ENCODE measurements at places on chromosomes 1 and 21. TPM values are rescaled to one million over a fixed set of nuclear protein-coding genes. Genes with fewer than 3 reads are reported as not detected.

The BEND5 gene
- 9.4 TPM for total RNA-seq

The CELA3B gene
- total RNA-seq: not detected

The PTAFR gene
- 0.17 TPM for total RNA-seq

The MNDA gene
- not detected for total RNA-seq

The CD1B gene
- not detected for total RNA-seq

The LGR6 gene
- total RNA-seq: 1.9 TPM

The C4BPB gene
- total RNA-seq: 2.4 TPM

The CATSPERE gene
- 0.33 TPM for total RNA-seq

The ATAD3C gene
- 0.89 TPM for total RNA-seq

The KRTAP7-1 gene
- not detected for total RNA-seq

The NHLH2 gene
- not detected for total RNA-seq

The DCST2 gene
- total RNA-seq: 0.52 TPM

The OR6K3 gene
- total RNA-seq: not detected

The MTF1 gene
- total RNA-seq: 30.3 TPM

The TBX19 gene
- 0.76 TPM for total RNA-seq

The PATJ gene
- total RNA-seq: 33.7 TPM

The TDRKH gene
- total RNA-seq: 3.9 TPM

The SLC25A34 gene
- 2.2 TPM for total RNA-seq

The NAXE gene
- total RNA-seq: 18.4 TPM

The ATXN7L2 gene
- total RNA-seq: 19.4 TPM

The CDA gene
- not detected for total RNA-seq

The TFAP2E gene
- 2.2 TPM for total RNA-seq

The LAMB3 gene
- not detected for total RNA-seq

The TTLL10 gene
- not detected for total RNA-seq

The SPRR2G gene
- not detected for total RNA-seq

The NIT1 gene
- 11.5 TPM for total RNA-seq

The INKA2 gene
- 0.36 TPM for total RNA-seq

The YOD1 gene
- 19.3 TPM for total RNA-seq

The SHCBP1L gene
- not detected for total RNA-seq

The DIP2A gene
- total RNA-seq: 62.3 TPM

The NGF gene
- total RNA-seq: not detected

The CR2 gene
- 5.7 TPM for total RNA-seq

The MPZ gene
- total RNA-seq: 2.6 TPM

The INAVA gene
- total RNA-seq: not detected

The IL23R gene
- 0.11 TPM for total RNA-seq

The ELF3 gene
- 1.5 TPM for total RNA-seq

The FAF1 gene
- total RNA-seq: 44.0 TPM

The ETV3L gene
- total RNA-seq: not detected

The UBL4B gene
- total RNA-seq: not detected

The ALX3 gene
- not detected for total RNA-seq

The JAM2 gene
- not detected for total RNA-seq

The COL16A1 gene
- not detected for total RNA-seq

The PLA2G5 gene
- not detected for total RNA-seq

The LCE1E gene
- total RNA-seq: not detected

The FAM3B gene
- total RNA-seq: not detected

The LRRN2 gene
- not detected for total RNA-seq

The NTMT2 gene
- not detected for total RNA-seq

The TCHH gene
- total RNA-seq: not detected

The LAD1 gene
- not detected for total RNA-seq

The RUNX3 gene
- 424 TPM for total RNA-seq

The S100A9 gene
- total RNA-seq: 2.0 TPM

The OR2M2 gene
- not detected for total RNA-seq

The LCE1D gene
- total RNA-seq: not detected

The ILDR2 gene
- total RNA-seq: 0.50 TPM

The SPATC1L gene
- total RNA-seq: 6.5 TPM

Measured in CD8-positive, alpha-beta T cell (primary cell).